Thoracic aorta (tissue), 2 donors: ENCODE measurements at places on chromosomes 6 and 20. TPM values are rescaled to one million over a fixed set of nuclear protein-coding genes. Genes with fewer than 3 reads are reported as not detected.

The TBXT gene
- total RNA-seq: not detected

The C6orf163 gene
- total RNA-seq: 4.7 TPM

The SLC17A3 gene
- total RNA-seq: not detected

The MYBL2 gene
- 0.81 TPM for total RNA-seq

The SERPINB6 gene
- 180 TPM for total RNA-seq

The MACROD2 gene
- total RNA-seq: 0.95 TPM

GRCh38 chr20:62352402-62353288 lies 14.5 kb downstream of the LAMA5 start:
- peak overlapping the region; percentile 42 for H3K4me3 ChIP-seq
- no peaks in the 10 kb centered on the region for H3K27me3 ChIP-seq
- H3K4me1 ChIP-seq: peaks cover 56% of the 10 kb centered on the region

DNA sequence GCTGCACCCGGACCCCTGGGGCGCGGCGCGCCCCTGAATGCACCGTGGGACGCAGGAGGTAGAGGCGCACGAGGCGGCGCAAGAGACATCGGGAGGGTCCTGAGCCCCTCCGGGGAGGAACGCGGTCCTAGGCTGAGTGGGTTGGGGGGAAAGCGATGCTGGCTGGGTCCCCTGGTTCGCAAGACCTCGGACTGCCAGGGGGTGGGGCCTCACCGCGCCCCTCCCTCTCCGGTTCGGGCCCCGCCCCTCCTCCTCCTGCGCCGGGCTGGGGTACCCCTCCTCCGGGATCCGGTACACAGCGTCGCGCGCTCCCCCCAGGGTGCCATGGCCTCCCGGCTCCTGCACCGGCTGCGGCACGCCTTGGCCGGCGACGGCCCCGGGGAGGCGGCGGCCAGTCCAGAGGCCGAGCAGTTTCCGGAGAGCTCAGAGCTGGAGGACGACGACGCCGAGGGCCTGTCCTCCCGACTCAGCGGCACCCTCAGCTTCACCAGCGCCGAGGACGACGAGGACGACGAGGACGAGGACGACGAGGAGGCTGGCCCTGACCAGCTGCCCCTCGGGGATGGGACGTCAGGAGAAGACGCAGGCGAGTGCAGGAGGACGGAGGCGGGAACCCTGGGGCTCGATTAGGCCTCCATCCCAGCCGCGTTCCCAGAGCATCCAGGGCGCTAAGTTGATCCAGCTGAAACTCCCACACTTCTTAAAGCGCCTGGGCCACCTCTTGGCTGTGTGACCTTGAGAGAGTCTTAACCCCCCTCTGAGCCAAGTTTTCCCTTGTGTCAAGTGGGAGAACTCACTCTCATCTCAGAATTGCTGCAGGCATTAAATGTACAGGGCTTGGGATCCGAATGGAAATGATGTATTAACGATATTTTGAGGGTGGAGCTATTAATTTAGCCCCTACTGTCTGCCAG lies 541 bp downstream of the SNX21 start:
- DNase-seq: no peak
- peak overlapping the region; percentile 93 for H3K27ac ChIP-seq
- H3K36me3 ChIP-seq: peaks cover 7% of the 10 kb centered on the region
- H3K27me3 ChIP-seq: no peaks in the 10 kb centered on the region

DNA sequence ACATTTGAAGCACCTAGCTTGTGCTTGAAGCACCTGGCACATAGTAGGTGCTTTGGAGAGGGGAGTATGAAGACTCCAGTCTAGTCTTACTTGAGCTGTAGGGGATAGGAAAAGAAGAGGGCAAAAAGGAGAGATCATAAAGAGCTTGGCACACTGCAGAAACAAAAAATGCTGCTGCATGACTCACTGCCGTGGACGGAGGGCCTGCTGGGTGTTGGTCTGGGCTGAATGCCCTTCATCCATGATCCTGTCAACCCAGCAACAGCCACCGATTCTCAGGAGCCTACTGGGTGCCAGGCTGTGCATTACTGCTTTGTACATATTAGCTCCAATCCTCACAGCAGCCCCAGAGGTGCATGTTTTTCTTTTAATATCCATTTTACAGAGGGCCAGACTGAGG lies 6.0 kb downstream of the PDYN start:
- no peaks in the 10 kb centered on the region for H3K36me3 ChIP-seq
- H3K27ac ChIP-seq: no peak overlapping the region
- no peaks in the 10 kb centered on the region for H3K27me3 ChIP-seq
- H3K4me3 ChIP-seq: no peak overlapping the region

GRCh38 chr6:31180500-31180899 lies 10.0 kb upstream of the POU5F1 start:
- no peaks in the 10 kb centered on the region for H3K27me3 ChIP-seq
- no peak for DNase-seq
- peak overlapping the region; percentile 38 for H3K27ac ChIP-seq
- H3K4me3 ChIP-seq: peak overlapping the region; percentile 72

- H3K27ac ChIP-seq: no peak overlapping the region
- H3K4me1 ChIP-seq: peaks cover 9% of the 10 kb centered on the region
- H3K36me3 ChIP-seq: no peaks in the 10 kb centered on the region
- no peak for DNase-seq
- no peaks in the 10 kb centered on the region for H3K27me3 ChIP-seq
Measured at GRCh38 chr6:129183681-129184301, 300.9 kb downstream of the LAMA2 start.

- peak within 1 kb of the TSS; percentile 94 for H3K27ac ChIP-seq
- peaks cover 14% of the 10 kb centered on the region for H3K36me3 ChIP-seq
- H3K4me1 ChIP-seq: peaks cover 24% of the 10 kb centered on the region
- no peaks in the 10 kb centered on the region for H3K27me3 ChIP-seq
Measured at GRCh38 chr6:36196113-36196879, at the start of gene BRPF3. BRPF3 (plus strand) TSS chr6:36196744; CDS start chr6:36200323, 3,579 bp downstream.

GRCh38 chr20:40335901-40336351 lies 353.1 kb downstream of the MAFB start:
- no peaks in the 10 kb centered on the region for H3K4me1 ChIP-seq
- no peaks in the 10 kb centered on the region for H3K27me3 ChIP-seq
- no peak for DNase-seq
- no peaks in the 10 kb centered on the region for H3K36me3 ChIP-seq
- H3K4me3 ChIP-seq: no peak overlapping the region
- H3K27ac ChIP-seq: no peak overlapping the region

DNA sequence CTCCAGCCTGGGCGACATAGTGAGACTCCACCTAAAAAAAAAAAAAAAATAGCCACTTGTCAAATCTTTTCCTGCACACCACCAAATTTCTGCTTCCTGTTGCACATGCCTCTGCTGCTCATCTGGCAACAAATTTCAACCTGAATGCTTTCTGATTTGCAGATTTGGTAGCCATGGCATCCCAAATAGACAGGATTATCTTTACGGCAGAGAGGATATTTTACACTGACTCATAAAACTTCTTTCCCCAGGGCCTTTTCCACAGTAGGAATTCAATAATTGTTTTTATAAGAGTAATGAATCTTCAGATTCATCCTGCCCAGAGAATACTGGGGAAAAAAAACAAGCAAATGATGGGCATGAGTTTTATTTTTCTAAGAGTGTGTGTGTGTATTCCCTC lies 264.6 kb downstream of the FRK start:
- no peaks in the 10 kb centered on the region for H3K4me1 ChIP-seq
- no peak for DNase-seq
- H3K36me3 ChIP-seq: no peaks in the 10 kb centered on the region
- H3K27me3 ChIP-seq: no peaks in the 10 kb centered on the region

GRCh38 chr20:9129756-9130155 lies 60.9 kb downstream of the PLCB4 start:
- H3K27ac ChIP-seq: no peak overlapping the region
- no peak overlapping the region for H3K4me3 ChIP-seq
- no peak for DNase-seq
- H3K36me3 ChIP-seq: no peaks in the 10 kb centered on the region

DNA sequence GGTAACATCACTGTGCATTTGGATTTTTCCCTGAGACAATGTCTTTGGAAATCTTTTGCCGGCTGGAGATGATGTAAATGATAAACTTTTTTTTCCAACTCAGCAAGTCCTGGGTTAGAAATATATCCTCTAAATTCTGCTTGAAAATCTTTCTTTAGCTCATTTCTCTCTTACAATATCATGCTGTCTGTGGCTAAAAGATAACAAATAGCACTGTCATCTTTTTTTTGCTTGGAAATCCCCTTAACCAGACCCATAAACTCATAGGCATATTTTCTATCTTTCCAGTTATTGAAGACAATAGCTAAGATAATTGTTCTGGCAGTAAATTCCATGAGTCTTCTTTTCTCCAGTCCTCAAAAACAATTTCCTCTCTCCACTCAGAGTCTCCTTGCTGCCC lies 481.5 kb downstream of the NKAIN2 start:
- no peak overlapping the region for H3K4me3 ChIP-seq
- no peaks in the 10 kb centered on the region for H3K4me1 ChIP-seq
- no peaks in the 10 kb centered on the region for H3K27me3 ChIP-seq
- no peak for DNase-seq
- no peaks in the 10 kb centered on the region for H3K36me3 ChIP-seq

DNA sequence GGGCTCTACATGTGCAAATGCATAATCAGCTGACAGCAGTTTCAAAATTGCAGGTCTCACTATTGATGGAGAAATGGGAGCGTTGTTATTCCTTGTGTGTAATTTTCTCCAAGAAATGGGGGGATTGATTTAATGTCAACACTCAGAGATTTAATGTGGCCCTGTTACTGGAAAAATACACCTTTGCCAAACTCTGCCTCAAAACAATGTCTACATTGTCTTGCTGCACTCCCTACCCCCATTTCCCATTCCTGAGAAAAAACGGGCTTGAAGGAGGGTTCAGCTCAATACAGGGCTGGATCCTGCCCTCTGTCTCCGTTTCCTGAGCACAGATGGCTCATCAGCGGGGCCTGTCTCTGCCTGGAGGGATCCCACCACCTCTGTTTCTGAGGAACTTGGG lies 18.4 kb downstream of the EDN3 start:
- no peak for DNase-seq
- H3K4me1 ChIP-seq: no peaks in the 10 kb centered on the region
- H3K4me3 ChIP-seq: no peak overlapping the region
- H3K27ac ChIP-seq: no peak overlapping the region
- H3K27me3 ChIP-seq: no peaks in the 10 kb centered on the region
- H3K36me3 ChIP-seq: no peaks in the 10 kb centered on the region

DNA sequence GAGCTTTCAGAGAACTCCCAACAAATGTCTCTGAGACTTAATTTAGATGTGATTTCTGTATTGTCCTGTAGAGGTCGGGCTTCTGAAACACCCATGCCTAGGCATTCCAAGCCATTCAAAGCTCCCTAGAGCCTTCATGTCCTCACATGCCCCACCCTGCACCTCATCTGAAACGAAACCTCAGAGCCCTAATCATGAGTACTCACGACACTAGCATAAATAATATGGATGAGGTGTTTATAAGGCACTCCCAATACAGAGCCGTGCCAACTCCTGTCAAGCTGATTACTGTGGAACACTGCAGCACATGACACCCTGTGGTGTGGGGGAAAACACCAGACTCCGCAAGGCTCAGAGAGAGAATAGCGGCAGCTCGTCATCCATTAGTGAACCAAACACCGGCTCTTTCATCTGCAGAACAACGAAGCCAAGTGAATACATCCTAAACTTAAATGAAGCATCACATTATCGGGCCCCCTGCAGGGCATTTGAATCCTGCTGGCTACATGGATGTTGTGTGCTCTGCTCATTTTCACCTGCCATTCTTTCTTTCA lies 83.8 kb downstream of the FNDC1 start:
- no peaks in the 10 kb centered on the region for H3K36me3 ChIP-seq
- H3K27ac ChIP-seq: no peak overlapping the region
- H3K4me1 ChIP-seq: peaks cover 13% of the 10 kb centered on the region
- no peaks in the 10 kb centered on the region for H3K27me3 ChIP-seq
- no peak for DNase-seq
- no peak overlapping the region for H3K4me3 ChIP-seq

DNA sequence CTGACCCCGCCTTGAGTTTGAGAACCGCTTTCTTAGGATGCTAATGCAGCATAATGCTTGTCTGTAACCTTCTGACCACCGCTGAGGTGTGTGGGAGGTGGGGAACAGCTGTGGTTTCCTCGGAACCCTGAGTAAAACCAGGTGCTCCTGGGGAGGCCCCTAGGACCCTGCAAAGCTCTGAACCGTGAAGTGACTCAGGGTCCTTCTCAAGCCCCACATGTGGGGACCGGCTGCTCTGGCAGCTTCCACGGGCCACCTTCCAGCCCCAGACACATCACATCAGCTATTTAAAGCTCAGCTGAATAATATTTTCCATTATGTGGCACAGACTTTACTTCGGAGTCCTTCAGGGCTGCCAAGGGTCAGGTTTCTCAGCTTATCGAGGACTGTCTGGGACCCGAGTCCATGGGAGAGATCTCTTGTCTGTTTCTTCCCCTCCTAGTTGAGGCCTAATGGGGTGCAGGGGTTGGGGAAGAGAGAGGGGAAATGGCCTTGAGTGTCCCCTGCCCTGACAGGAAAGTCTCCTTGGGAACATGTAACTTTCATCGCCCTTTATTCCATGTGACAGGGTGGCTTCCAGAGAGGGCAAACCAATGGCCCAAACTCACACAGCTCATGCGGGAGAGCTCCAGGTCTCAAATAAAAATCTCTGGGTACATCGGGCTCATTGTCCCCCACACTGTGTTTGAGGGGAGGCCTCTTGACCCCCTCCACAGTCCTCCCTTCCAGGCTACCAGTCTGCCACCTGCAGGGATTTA lies 186.1 kb upstream of the SLC24A3 start:
- peaks cover 32% of the 10 kb centered on the region for H3K4me1 ChIP-seq
- peak overlapping the region; percentile 14 for H3K4me3 ChIP-seq
- no peaks in the 10 kb centered on the region for H3K36me3 ChIP-seq
- H3K27me3 ChIP-seq: no peaks in the 10 kb centered on the region
- DNase-seq: no peak

GRCh38 chr6:78709021-78709420 lies 158.3 kb upstream of the IRAK1BP1 start:
- DNase-seq: no peak
- H3K4me3 ChIP-seq: no peak overlapping the region
- no peak overlapping the region for H3K27ac ChIP-seq
- no peaks in the 10 kb centered on the region for H3K4me1 ChIP-seq
- H3K27me3 ChIP-seq: no peaks in the 10 kb centered on the region
- no peaks in the 10 kb centered on the region for H3K36me3 ChIP-seq

DNA sequence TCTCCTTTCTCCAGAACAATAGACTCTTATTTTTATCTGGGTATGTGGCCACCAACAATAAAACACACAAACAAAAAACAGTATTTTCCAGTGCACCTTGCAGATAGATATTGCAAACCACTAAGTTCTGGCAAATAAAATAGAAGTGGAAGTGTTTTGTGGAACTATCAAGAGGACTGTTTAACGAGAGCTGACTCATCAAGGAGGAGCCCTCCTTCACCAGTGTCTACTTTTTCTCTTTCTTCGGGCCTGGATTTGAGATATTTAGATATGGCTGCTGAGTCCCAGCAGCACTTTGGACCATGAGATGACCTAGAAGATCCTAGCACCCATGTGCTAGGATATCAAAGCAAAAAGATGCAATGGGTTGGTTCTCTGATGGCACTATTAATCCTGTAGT lies 154.7 kb downstream of the AIG1 start:
- H3K4me3 ChIP-seq: no peak overlapping the region
- H3K27me3 ChIP-seq: no peaks in the 10 kb centered on the region
- no peak overlapping the region for H3K27ac ChIP-seq
- H3K36me3 ChIP-seq: no peaks in the 10 kb centered on the region
